ENCODE measurements at places on chromosomes 2 and 18. TPM values are rescaled to one million over a fixed set of nuclear protein-coding genes. Genes with fewer than 3 reads are reported as not detected.
A peak's percentile ranks its signal among the peaks of the same experiment; 100 is the strongest.

DNA sequence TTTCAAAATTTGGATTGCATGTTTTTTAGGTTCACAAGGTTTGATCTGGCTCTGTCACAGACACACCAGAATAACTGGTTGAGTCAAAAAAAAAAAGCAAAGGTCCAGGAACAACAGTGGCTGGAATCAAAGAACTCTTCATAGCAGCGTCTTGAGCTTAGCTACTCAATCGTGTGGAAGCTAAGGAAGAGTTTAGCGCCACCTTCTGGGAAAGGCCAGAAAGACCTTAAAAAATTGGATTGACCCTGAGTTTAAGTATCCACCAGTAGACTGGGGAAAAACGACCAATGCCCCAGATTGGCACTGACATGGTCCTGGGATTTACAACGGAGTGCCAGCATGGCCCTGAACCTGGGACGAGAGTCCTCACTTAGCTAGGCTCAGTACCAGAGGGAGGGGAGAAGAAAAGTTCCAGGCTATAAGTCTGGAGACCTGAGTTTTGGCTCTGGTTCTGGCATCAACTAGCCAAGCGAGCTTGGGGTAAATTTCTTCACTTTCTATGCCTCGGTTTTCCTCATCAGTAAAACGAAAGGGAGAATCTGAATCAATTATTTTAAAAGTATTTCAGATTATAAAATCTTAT, 71.1 kb upstream of the TFCP2L1 start:
- DNase-seq, result peak; percentile 76

- DNase-seq, result no peak
Observed at GRCh38 chr2:29249666-29250253, 134.5 kb downstream of the CLIP4 start.

- peak; percentile 68 for DNase-seq
Observed at GRCh38 chr18:63963615-63964256, 6.1 kb upstream of the SERPINB8 start.

GRCh38 chr2:66901344-66901743, 466.4 kb downstream of the MEIS1 start:
- DNase-seq, result no peak

GRCh38 chr18:33560686-33561370, 17.2 kb upstream of the ASXL3 start:
- DNase-seq, result peak; percentile 22

DNA sequence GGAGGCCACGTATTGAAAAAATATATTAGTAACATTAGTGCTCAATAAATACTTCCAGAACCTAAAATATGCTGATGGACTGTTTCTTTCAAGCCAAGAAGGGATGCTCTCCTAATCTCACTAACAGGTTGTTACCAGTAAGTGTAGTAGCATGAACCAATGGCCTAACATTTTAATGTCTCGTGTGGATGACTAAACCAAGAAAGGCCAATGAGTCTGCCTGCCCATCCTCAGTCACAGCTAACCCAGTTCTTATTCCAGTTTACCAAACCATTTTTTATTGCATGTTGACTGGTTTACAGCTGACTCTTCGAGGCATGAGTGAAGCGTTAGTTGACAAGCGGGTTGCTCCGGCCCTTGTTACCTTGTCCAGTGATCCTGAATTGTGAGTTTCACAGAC, 45.1 kb upstream of the TNFRSF11A start:
- DNase-seq, result no peak

DNA sequence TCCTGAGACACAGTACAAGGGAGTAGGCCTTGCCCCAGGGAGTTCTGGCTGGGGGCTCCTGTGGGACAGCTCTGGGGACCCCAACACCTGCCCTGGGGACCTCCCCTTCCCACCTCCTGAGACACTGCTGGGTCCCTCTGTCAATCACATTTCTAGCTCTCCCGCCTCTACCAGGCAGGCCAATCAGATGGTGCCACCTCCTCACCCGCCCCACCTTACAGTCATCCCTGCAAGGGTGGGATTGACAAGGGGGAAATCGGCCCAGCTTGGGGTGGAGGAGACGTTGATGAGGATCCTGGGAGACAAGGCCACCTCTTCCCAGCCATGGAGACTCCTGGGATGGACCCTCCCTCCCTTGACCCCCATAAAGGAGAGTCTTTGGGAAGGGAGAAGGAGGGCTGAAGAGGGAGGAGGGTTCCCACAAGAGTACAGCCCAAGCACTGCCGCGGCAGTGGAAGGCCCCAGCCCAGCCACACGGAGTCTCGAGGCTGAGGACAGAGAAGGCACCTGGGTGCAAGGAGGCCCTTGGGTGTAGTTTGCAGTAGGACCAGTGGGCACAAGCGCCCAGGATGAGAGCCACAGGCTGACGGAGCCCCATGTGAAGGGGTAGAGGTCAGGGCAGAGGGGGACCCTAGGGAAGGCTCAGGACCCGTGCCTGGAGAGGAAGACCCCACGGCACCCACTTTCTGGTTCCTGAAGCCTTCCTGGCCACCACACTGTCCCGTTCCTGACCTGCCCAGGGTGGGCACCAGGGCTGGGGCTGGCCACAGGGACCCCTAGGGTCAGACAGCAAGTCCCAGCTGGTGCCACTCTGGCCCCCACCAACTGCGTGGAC, 109.9 kb upstream of the OTOS start:
- peak; percentile 16 for DNase-seq

- DNase-seq, result no peak
Observed at GRCh38 chr2:195338856-195339255, 318.2 kb upstream of the SLC39A10 start.

DNA sequence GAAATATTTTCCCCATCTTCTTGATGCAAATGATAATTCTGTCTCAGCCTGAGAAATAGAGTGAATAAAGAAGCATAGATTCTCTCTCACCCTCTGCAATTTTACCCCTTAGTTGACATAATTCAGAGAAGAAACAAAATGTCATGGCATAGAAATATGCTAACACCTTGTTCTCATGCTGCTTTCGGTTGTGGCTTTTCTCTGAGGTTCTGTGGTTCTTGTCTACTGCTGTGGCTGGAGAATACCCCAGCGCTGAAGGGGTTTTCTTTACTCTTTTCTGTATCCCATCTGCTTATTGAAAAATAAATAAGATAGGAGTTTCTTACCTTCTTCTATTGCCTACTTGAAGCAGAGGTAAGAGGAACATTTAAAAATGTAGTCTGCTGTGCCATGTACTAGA, 15.4 kb upstream of the RAB27B start:
- no peak for DNase-seq

GRCh38 chr2:30664761-30665358, 142.4 kb downstream of the CAPN13 start:
- no peak for DNase-seq

- DNase-seq, result no peak
Observed at GRCh38 chr2:207332480-207333212, 166.9 kb upstream of the KLF7 start.

OSBPL6 gene
- 0.72 TPM for total RNA-seq

SLC5A6 gene
- 57.5 TPM for total RNA-seq

SERPINB7 gene
- total RNA-seq, result not detected

SCYGR2 gene
- total RNA-seq, result not detected

RBKS gene
- 8.9 TPM for total RNA-seq

GPC1 gene
- 23.1 TPM for total RNA-seq

KCNE4 gene
- total RNA-seq, result 2.1 TPM

IL1RN gene
- total RNA-seq, result 1.5 TPM
